DND-41 (cell line): ENCODE measurements at places on chromosomes 12 and 14.

DNA sequence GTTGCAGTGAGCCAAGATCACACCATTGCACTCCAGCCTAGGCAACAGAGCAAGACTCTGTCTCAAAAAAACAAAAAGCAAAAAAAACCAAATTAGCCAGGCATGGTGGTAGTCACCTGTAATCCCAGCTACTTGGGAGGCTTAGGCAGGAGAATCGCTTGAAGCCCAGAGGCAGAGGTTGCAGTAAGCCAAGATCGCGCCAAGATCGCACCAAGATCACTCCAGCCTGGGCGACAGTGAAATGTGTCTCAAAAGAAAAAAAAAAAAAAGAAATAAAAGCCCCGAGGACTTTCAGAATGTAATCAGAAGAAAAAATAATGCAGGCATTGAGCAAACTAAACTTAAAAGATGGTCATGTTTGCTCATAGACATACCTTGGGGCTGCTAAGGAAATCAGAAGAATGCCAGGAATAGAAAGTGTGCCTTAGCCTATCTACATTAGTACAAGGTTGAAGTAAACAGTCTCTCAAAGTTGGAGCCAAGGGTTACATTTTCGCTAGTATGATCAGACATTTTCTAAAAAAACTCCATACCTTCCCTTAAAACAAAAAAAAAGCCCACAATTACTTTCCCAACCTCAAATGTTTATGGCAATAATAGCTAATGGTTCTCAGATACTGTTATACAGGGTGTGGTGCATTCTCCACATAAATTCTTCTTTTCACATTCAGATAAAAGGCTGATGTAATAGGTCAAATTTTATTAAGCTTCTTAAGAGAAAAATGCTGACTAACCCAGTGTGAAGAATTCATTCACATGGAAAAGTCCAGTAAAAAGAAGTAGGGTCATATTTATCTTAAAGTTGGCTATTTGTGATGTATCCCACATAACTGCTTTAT lies 15.8 kb downstream of the DTD2 start:
- H3K4me1 ChIP-seq, result no peaks in the 10 kb centered on the region
- H3K27ac ChIP-seq, result no peak overlapping the region

DNA sequence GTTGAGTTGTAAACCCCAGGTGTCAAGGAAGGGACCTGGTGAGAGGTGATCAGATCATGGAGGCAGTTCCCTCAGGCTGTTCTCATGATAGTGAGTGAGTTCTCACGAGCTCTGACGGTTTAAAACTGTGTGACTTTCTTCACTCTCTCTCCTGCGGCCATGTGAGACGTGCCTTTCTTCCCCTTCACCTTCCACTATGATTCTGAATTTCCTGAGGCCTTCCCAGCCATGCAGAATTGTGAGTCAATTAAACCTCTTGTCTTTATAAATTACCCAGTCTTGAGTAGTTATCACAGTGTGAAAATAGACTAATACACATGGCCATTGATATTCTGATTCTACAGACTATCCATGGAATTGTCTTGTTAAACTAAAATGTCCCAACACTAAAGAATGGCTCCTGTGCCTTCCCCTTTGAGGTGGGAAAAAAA lies 85.6 kb downstream of the SLC2A13 start:
- H3K27me3 ChIP-seq, result no peaks in the 10 kb centered on the region
- H3K4me3 ChIP-seq, result no peak overlapping the region
- no peaks in the 10 kb centered on the region for H3K36me3 ChIP-seq
- H3K4me1 ChIP-seq, result no peaks in the 10 kb centered on the region
- no peak for DNase-seq
- no peak overlapping the region for H3K27ac ChIP-seq

DNA sequence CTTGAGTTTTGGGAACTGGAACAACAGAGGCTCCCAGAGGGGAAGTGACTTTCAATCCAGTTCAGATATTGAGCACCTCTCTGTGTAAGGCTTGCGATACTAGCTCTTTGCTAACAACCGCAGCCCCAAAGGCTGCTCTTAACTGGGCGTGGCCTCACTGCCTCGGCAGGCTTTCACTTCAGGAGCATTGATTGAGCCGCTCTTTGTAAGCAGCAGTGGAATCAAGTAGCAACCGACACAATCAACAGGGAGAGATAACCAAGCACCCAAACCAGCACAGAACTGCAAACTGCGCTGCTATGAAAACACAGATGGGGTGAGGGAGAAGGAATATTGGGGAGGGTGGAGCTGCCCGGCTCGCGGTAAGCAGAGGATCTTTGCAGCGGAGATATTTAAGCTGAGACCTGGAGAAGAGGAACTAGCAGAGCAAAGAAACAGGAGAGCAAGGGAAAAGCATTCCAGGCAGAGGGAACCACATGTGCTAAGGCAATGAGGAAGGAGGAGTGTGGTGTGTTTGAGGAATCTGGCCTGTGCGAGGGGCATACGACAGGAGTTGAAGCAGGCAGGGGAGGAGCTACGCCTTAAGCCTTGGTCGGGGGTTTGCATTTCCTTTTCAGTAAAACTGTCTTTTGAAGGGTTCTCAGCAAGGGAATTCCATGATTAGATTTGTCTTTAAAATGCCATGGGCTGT lies 17.3 kb upstream of the YY1 start:
- no peaks in the 10 kb centered on the region for H3K36me3 ChIP-seq
- H3K27ac ChIP-seq, result peak overlapping the region; percentile 83
- H3K27me3 ChIP-seq, result no peaks in the 10 kb centered on the region
- H3K4me1 ChIP-seq, result peaks cover 55% of the 10 kb centered on the region
- DNase-seq, result peak; percentile 84

- H3K36me3 ChIP-seq, result no peaks in the 10 kb centered on the region
- H3K27ac ChIP-seq, result no peak overlapping the region
- no peaks in the 10 kb centered on the region for H3K4me1 ChIP-seq
Measured at GRCh38 chr12:98280152-98280551, 235.2 kb upstream of the TMPO start.

GRCh38 chr14:94126419-94126677 lies 3.1 kb downstream of the IFI27L2 start:
- H3K36me3 ChIP-seq, result no peaks in the 10 kb centered on the region
- no peak for DNase-seq
- H3K27me3 ChIP-seq, result no peaks in the 10 kb centered on the region
- H3K4me3 ChIP-seq, result no peak overlapping the region
- H3K4me1 ChIP-seq, result peaks cover 23% of the 10 kb centered on the region

DNA sequence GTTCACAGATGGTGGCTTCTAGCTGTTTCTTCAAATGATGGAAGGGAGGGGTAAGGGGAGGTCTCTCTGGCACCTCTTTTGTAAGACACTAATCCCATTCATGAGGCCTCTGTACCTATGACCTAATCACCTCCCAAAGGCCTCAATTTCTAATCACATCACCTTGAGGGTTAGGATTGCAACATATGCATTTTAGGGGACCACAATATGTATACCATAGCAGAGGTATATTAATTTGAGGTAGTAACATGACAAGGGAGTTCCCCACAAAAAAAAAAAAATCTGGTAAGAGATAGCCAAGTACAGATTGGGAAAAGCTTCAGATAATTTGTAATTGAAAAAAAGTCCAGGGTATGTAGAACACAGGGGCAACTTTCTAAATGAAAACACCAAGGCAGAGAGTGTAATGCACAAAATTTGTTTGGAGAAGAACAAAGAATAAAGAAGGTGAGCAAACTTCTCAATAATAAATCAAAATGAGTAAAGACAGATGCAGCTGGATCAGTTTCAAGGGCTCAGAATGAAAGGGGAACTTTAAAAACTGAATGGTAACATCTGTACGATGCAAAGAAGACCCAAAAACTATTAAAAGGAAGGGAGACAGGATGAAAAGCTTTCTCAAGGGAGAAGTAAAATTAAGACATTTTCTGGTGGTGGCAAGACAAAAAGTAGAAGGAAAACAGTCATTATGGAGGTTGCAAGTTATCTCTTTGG lies 125.5 kb upstream of the DCN start:
- no peak for DNase-seq
- H3K27ac ChIP-seq, result no peak overlapping the region
- peaks cover 3% of the 10 kb centered on the region for H3K27me3 ChIP-seq
- H3K4me3 ChIP-seq, result no peak overlapping the region
- H3K36me3 ChIP-seq, result no peaks in the 10 kb centered on the region

DNA sequence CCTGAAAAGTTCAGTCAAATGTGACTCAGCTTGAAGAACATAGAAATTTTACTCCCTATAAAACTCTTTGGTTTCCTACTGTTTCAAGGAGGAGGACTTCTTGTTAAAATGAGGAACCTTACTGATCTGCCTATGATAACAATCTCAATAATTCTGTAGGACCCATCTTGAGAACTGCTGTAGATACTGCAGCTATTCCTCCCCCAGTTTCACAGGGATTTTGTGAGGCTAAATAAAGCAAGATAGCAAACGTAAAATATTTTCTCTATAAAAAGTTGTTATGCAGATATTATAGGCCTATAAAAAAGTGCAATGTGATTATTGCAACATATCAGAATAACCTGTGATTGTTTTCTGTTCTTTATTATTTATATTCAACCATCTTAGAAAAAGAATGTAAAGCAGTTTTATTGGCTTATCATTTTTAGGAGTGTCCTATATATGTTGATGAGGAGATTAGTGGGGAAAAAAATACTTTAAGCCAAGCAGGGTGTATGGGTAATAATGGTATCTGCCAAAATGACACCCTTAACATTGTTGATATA lies 12.1 kb downstream of the CLEC14A start:
- H3K36me3 ChIP-seq, result no peaks in the 10 kb centered on the region
- H3K4me3 ChIP-seq, result no peak overlapping the region
- no peaks in the 10 kb centered on the region for H3K4me1 ChIP-seq

GRCh38 chr12:131829356-131829747 lies 1.2 kb downstream of the MMP17 start:
- H3K27ac ChIP-seq, result no peak overlapping the region
- H3K36me3 ChIP-seq, result no peaks in the 10 kb centered on the region
- no peaks in the 10 kb centered on the region for H3K27me3 ChIP-seq
- no peak for DNase-seq

DNA sequence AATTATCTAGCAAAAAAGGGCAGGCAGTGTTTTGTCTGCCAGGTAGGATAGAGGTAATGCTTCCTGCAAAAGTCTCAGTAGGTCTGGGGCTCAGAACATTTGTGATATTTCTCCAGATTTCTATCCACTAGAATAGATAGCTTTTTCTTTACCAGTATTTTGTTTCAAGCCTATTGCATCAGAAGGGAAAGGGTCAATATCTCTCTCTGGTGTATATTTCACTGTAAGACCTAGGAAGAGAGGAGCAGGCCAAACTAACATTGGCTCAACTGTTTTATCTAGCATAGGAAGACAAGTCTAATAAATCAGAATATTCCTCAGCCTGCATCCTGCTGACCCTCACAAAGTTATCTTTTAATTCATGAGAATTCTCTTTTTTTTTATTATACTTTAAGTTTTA lies 106.7 kb upstream of the DAAM1 start:
- DNase-seq, result no peak
- no peaks in the 10 kb centered on the region for H3K27me3 ChIP-seq
- H3K27ac ChIP-seq, result no peak overlapping the region
- no peak overlapping the region for H3K4me3 ChIP-seq
- H3K36me3 ChIP-seq, result no peaks in the 10 kb centered on the region
- H3K4me1 ChIP-seq, result no peaks in the 10 kb centered on the region

- H3K4me1 ChIP-seq, result peaks cover 45% of the 10 kb centered on the region
- H3K27me3 ChIP-seq, result peaks cover 5% of the 10 kb centered on the region
- no peak overlapping the region for H3K27ac ChIP-seq
Measured at GRCh38 chr14:24425704-24426103, 3.8 kb downstream of the CBLN3 start.

GRCh38 chr12:69388371-69388770 lies 28.8 kb downstream of the YEATS4 start:
- H3K27me3 ChIP-seq, result no peaks in the 10 kb centered on the region
- DNase-seq, result no peak
- no peak overlapping the region for H3K4me3 ChIP-seq
- H3K4me1 ChIP-seq, result no peaks in the 10 kb centered on the region
- peaks cover 89% of the 10 kb centered on the region for H3K36me3 ChIP-seq
- no peak overlapping the region for H3K27ac ChIP-seq

DNA sequence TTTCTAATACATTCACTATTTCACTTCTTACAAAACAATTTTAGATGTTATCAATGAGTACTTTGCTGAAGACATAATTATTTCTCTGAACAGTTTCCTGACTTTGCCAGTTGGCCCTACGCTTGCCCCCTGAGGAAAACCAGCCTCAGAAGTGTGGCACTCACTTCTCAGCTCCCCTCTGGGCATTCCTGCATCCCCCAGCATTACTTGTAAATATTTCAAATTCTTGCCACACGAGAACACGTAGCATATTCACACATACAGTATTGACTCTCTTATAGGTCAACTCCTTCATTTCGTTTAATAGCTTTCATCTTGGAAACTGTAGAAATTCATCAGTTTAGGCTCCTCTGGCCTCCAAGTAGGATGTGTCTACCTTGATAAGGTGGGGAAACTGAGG lies 65.2 kb downstream of the OTX2 start:
- no peak overlapping the region for H3K27ac ChIP-seq
- H3K27me3 ChIP-seq, result peaks cover 5% of the 10 kb centered on the region
- no peak for DNase-seq
- H3K4me1 ChIP-seq, result no peaks in the 10 kb centered on the region

DNA sequence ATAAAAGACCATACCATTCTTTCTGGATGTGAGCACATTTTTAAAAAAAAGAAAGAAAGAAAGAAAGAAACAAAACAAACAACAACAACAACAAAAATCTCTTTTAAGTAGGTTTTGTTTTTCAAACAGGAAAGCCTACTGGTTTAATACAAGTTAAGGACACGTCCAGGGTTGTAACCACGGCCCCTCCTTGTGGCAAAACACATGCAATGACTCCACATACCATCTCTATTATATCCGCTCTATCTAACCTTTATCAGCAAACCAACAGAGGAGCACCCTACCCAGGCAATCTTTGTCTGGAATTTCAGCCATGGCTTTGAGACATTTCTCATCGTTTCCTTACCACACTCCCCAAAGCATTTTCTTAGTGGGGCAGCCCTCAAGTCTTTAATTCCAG lies 360.5 kb upstream of the TMPO start:
- H3K4me1 ChIP-seq, result peaks cover 38% of the 10 kb centered on the region
- no peaks in the 10 kb centered on the region for H3K27me3 ChIP-seq
- no peak overlapping the region for H3K4me3 ChIP-seq
- H3K36me3 ChIP-seq, result no peaks in the 10 kb centered on the region
- H3K27ac ChIP-seq, result no peak overlapping the region
- peak; percentile 10 for DNase-seq

DNA sequence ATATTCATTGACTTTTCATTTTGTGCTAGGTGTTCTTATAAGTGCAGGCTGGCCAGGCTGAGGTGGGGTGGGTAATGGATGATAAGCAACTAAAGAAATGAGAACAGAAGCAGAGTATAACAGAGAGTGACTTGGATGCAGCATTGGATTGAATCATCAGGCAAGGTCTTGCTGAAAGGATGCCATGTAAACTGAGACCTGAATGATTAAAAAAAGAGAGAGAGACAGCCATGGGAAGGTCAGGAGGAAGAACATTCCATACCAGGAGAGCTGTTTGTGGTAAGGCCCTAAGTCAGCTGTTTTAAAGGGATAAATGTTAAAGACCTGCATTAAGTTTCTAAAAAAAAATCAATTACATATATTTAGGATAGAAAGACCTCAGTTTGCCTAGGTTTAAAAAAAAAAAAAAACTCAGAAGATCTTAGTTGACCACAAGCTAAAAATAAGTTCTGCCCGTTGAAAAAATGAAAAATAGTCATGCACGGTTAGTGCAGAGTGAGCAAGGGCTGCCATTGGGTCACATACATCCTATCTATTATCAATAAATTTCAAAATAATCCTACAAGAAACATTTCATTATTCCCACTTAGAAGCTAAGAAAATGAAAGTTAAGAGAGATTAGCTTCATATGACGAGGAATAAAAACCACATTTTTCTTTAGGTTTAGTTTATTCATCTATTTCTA lies 37.2 kb downstream of the IFNG start:
- no peaks in the 10 kb centered on the region for H3K4me1 ChIP-seq
- no peak overlapping the region for H3K27ac ChIP-seq
- no peak overlapping the region for H3K4me3 ChIP-seq
- DNase-seq, result no peak
